Activated CD4-positive, alpha-beta T cell treated with anti-CD3 and anti-CD28 coated beads for 36 hours (primary cell): ENCODE measurements at places on chromosomes 4 and X.

DNA sequence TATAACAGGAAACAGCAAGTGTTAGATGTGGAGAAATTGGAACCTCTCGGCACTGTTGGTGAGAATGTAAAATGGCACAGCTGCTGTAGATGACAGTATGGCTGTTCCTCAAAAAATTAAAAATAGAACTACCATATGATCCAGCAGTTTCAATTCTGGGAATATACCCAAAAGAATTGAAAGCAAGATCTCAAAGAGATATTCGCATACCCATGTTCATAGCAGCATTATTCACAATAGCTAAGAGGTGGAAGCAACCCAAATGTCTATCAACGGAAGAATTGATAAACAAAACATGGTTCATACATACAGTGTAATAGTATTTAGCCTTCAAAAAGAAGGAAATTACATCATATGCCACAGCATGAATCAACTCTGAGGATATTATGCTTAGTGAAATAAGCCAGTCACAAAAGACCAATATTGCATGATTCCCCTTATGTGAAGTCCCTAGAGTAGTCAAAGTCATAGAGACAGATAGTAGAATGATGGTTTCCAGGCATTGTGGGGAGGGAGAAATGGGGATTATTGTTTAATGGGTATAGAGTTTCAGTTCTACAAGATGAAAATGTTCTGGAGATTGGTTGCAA lies 467.7 kb downstream of the IDS start:
- DNase-seq: no peak

DNA sequence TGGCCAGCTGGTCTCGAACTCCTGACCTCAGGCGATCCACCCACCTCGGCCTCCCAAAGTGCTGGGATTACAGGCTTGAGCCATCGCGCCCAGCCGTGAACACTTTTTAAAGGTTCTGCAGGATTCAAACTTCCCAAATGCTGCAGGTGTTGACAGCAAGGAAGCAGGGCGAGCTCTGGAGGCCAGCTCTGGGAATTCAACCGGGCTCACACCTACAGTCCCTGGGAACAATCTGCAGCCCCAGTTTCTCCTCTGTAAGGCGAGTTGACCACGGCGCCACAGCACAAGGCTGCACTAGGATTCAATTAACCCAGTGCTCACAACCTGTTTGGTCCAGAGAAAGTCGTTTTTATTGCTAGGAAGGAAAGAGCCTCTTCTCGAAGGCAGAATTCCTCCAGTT lies 1.6 kb downstream of the MTNR1A start:
- no peak for DNase-seq

DNA sequence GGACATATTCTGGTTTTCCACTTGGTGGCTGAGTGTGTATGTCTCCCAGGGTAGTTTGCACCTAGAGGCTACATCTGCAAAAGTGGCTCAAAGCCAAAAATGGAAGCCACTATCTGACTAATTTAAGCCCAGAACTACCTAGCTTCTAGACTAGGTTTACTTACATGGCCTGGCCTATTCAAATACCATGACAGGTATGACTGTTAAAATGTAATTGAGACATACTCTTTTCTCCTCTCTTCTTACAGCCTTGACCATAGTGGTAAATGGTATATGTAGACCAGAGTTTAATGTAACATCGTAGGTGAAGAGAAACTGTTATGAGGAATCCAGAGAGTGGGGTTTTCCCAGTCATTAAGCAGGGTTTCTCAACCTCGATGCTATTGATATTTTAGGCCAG lies 2.6 kb upstream of the TRPC5 start:
- no peak for DNase-seq

- no peak for DNase-seq
Measured at GRCh38 chr4:184536881-184537248, 62.5 kb upstream of the IRF2 start.

DNA sequence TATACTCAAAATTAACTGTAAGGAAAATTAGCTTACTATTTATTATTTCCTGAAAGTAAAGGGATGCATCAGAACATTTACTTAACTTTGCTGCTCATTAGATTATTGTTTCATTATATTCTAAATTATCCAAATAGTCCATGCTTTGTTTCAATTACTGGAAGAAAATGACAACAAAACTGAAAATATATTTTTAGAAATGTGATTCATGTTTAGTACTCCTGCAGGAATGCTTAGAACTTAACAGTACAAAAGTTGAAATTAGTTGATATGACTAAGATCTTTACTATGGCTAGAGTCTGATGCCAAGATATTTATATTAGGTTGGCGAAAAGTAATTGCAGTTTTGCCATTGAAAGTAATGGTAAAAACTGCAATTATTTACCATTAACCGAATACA lies 660.5 kb upstream of the PABPC4L start:
- no peak for DNase-seq

- DNase-seq: no peak
Measured at GRCh38 chrX:134554291-134554690, 94.3 kb downstream of the HPRT1 start.
